HT1080 (cell line): ENCODE measurements at places on chromosomes 5 and 9. TPM values are rescaled to one million over a fixed set of nuclear protein-coding genes. Genes with fewer than 3 reads are reported as not detected.

- DNase-seq: no peak
These were observed 6.1 kb upstream of the PRUNE2 start for GRCh38 chr9:76911971-76912370.

The ANXA2R gene
- 0.23 and 0.59 TPM in 2 replicates for total RNA-seq

- DNase-seq: no peak
These were observed 378.6 kb downstream of the GADD45G start for GRCh38 chr9:89983411-89983810.

GRCh38 chr5:179614745-179615144 lies 8.7 kb downstream of the HNRNPH1 start:
- DNase-seq: no peak
